Activated CD8-positive, alpha-beta T cell treated with anti-CD3 and anti-CD28 coated beads, Interleukin-2, amount 10 ng/mL, durations not matched to agents 7 days and 5 days (primary cell): ENCODE measurements at places on chromosomes 7 and 10. TPM values are rescaled to one million over a fixed set of nuclear protein-coding genes. Genes with fewer than 3 reads are reported as not detected.

DNA sequence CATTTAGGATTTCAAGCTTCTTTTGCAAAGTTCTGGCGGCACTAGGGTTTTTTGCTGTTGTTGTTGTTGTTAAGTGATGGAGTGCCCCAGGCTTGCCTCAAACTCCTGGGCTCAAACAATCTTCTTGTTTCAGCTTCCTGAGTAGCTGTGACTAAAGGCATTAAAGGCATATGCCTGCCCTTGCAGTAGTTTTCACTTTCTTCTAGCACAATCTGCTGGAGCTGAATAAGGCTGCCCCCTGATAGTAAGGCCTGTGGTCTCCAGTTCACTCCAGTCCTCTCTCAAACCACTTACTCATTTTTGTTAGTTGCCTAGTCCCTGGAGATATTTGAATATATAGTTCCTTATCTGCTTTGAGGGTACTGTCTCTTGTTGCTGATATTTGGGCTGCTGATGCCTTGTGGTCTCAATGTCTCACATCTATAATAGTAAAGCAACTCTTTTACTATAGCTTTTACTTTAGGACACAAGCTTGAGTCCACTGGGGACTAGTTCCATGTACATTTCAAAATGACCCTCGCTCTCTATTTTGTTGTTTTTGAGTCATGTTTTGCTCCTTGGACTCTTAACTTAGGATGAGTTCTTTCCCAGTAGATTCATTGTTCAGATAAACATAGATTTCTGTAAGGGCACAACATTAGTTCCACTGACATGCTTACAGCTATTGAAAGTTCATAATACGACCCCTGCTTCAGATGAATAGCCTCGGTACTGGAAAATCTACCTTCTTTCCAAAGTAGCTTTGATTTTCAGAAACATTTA, 25.5 kb downstream of the PHF14 start:
- DNase-seq: no peak
- H3K4me1 ChIP-seq: peaks cover 15% of the 10 kb centered on the region
- H3K36me3 ChIP-seq: peaks cover 38% of the 10 kb centered on the region
- no peak overlapping the region for H3K4me3 ChIP-seq
- no peaks in the 10 kb centered on the region for H3K27me3 ChIP-seq
- H3K27ac ChIP-seq: no peak overlapping the region

- H3K4me3 ChIP-seq: no peak overlapping the region
- H3K27ac ChIP-seq: no peak overlapping the region
- DNase-seq: no peak
- no peaks in the 10 kb centered on the region for H3K4me1 ChIP-seq
- H3K27me3 ChIP-seq: peaks cover 35% of the 10 kb centered on the region
- no peaks in the 10 kb centered on the region for H3K36me3 ChIP-seq
Measured at GRCh38 chr10:103528549-103528948, 35.0 kb downstream of the NEURL1 start.

CFAP46 gene
- total RNA-seq: not detected

VGF gene
- total RNA-seq: 0.29 TPM
